Neural crest cell (in vitro differentiated cells): ENCODE measurements at places on chromosomes 3 and 15.

- no peak for DNase-seq
Measured at GRCh38 chr15:75164625-75165350, 36.9 kb upstream of the C15orf39 start.

DNA sequence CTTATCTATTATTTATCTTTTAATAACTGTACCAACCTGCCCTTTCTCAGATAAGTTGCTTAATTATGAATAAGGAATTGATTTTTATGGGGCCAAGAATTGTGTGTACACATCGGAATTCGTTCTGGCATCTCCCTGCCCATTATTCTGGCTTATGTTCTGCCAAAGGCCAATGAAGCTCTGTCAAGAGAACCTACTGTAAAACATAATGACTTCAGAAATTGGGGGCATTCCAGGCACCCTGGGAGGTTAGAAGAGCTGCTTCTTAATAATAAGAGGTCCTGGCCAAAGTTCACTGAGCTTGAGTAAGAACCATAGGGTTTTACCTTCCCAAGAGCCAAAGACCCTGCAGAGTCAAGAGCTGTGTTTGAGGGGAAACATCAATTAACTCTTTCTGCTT lies 261.7 kb downstream of the SLC9A9 start:
- no peak for DNase-seq

DNA sequence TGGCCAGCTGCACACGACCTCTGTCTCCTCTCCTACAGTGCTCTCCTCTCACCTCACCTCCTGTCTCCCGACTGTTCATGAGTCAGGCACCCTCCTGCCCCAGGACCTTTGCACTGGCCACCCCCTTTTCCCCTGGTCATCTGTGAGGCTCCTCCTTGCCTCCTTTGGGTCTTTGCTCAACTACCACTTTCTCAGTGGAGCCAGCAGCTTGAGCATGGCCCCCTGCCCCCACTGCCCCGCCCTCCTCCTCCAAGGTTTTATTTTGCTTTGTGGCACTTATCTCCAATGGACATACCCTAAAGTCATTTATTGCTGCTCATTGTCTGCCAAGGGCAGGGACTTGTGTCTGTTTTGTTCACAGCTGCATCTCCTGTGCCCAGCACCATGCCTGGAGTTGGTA lies 64.3 kb downstream of the MGLL start:
- no peak for DNase-seq

GRCh38 chr3:72977060-72977808 lies 19.4 kb upstream of the PPP4R2 start:
- no peak for DNase-seq
